ENCODE measurements at places on chromosomes 3 and 15.
A peak's percentile ranks its signal among the peaks of the same experiment; 100 is the strongest.

- DNase-seq: no peak
Measured at GRCh38 chr3:57031631-57032541, 28.6 kb upstream of the SPATA12 start.

GRCh38 chr3:377158-377561 is 180.6 kb downstream of the CHL1 start:
- DNase-seq: peak; percentile 10

- DNase-seq: no peak
Measured at GRCh38 chr15:98795980-98796379, 147.6 kb downstream of the IGF1R start.

- no peak for DNase-seq
Measured at GRCh38 chr3:112512320-112512719, 13.0 kb upstream of the BTLA start.

GRCh38 chr15:82571722-82572222 is 31.5 kb upstream of the RPS17 start:
- DNase-seq: peak; percentile 86

DNA sequence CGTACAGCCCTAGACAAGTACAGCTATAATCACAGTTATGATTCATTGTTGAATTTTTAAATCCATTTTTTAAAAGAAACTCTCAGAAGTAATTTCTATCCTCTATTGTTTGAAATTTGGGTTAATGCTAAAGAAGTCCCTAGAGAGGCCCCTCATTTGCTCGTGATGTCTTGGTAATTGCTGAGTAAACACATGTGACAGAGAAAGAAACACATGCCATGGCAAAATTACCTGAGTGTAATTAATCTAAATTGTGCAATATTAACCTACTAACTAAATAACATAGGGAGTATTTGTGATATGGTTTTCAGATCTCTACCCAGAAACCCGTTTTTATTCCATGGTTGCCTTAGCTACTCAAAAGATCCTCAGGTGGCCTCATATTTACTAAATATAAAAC is 10.8 kb downstream of the NEK10 start:
- DNase-seq: no peak

GRCh38 chr3:34263101-34263621 is 464.7 kb downstream of the PDCD6IP start:
- DNase-seq: peak; percentile 23

GRCh38 chr15:93973287-93973686 is 258.1 kb upstream of the MCTP2 start:
- DNase-seq: no peak

- DNase-seq: peak; percentile 1
Measured at GRCh38 chr15:53323191-53323590, 436.3 kb downstream of the WDR72 start.

- peak; percentile 49 for DNase-seq
Measured at GRCh38 chr3:189572249-189572648, 58.9 kb upstream of the TP63 start.

DNA sequence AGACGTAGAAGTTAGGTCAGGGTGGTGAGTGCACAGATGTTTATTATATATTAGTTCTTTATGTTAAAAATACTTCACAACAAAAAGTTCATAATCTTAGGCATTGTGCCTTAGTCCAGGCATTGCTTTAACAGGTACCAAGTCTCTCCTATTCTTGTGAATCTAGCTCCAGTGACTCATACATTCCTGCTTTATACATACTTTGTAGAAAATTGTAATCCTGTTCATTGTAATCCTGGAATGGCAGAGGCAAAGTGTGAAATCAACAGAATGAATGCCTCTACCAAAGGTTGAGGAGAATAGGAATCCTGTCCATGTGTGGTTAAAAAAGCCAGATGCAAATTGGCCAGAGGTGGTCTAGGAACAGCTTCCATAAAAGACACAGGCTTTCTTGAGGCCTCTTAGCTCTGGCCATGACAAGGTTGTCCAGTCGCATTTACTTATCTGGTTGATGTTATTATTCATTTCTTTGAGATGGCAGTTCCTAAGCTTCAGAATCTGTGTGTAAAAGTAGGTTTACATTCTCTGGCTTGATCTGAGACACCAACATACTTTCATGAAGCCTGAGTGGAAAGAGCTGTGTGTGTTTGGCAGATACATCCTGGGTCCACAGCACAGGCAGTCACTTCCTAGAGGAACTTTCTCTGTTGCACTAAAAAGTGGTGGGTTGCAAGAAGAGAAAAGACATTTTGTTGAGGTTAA is 109.0 kb downstream of the CDIN1 start:
- DNase-seq: peak; percentile 53

DNA sequence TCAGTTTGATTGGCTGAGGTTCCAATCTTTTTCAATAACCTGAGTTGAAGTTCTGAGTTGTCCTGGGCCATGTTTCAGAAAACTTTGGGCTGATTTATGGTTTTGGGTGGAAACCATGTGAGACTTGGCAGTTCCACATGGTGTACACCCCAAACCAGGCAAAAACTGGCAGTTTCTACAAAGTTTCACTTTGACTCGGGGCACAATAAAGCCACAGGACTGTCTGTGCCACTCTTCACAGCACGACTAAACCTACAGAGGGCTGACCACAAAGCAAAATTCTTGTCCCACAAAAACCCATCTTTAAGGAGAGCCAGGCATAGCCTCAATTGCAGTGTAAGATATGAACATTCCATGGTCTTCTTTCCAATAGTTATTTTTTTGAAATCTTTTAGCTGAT is 155.0 kb downstream of the DUT start:
- no peak for DNase-seq

GRCh38 chr15:73442421-73442820 is 543 bp upstream of the REC114 start:
- DNase-seq: no peak

GRCh38 chr15:51375966-51376640 is 34.6 kb downstream of the GLDN start:
- peak; percentile 47 for DNase-seq

DNA sequence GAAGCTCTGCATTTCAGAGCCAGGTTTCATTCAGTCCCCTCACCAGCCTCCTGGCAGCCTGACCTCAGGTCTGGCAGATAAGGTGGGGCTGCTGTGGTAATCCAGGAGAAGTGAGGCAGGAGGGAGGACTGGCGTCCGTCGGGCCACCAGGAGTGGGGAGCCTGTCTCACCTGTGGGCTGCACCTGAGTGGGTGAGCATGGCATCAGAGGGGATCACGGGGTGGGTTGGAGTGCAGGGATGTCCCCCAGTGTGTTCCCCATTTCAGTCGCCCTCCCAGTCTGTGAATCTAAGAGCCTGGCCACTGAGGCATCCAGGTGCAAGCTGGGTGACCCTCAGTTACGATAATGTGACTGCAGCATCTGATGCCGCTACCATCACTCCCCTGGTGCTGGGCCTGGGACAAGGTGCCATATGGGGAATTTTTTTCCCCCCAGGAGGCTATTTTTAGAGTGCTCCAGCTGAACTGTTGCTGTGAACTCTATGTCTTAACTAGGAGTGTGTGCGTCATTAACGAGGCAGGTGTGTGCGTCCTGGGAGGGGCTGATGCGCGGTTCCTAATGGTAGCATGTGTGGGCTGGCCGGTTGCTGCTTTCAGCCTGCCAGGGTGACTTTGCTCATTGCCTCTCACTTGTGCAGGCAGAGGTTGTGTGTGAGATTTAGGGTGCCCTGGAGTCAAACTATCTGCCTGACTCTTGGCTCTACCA is 165.2 kb downstream of the SLCO3A1 start:
- DNase-seq: no peak

DNA sequence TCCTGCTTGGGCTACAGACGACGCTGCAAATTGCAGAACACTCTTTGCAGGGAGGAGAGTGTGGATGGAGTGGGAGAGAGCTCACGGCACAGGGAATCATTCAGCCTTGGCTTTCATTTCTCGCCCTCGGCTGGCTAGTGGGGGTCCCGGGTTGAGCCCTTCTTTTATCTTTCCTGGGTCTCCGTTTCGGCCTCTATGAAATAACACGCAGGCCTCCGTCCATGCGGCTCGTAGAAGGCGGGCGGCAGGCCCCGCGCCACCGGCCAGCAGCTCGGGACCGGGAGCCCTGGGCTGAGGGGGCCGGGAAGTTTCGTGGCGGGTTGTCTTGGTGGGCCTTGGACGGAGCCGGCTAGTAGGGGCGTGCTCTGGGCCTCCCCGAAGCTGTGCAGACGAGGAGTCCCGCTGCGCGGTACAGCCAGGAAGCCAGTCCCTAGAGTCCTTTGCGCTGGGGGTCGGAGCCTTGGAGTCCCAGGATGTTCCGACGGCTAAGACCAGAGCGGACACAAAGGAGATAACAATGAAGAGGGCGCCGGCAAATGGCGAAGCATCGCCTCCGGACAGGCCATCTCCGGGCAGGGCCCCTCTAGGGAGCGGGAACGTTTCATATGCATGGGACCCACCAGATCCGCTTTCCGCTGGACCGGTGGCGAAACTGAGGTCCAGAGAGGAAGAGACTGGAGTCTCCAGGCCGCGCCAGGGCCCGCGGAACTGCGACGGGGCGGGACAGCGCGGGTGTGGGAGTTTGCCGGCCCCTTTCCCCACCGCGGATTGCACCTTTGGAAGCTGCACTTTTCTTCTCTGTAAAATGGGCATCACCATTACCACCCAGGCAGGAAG is 4.3 kb downstream of the RNU6-1 start:
- DNase-seq: no peak

DNA sequence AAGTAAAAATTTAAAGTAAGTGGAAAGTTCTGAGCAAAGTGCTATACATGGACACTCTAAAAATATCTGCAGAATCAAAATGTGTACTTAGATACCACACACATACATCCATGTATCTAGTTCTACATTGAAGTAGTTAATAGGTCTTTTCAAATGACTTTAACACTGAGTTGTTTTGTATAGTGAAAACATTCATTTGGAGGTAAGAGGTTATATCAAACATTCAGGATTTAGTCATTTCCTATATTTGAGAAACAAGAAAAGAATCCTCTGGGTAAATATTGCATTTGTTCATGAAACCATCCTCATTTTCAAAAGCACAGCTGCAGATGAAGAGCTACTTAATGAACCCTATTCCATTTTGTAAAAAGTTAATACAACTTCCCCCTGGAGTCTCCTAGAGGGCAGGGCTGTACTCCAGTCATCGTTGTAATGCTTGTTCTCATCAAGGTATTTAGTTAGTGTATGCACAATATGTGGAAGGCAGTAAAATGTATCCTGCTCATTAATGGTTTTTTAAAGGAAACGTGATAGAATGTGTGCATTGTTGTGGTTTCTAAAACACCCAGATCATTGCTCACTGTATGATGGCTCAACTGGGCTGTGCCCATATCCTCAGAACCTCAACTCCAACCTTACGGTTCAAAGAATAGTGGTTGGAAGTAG is 26.2 kb downstream of the ARPP21 start:
- DNase-seq: peak; percentile 37

GRCh38 chr3:59839810-59840515 is 790.1 kb upstream of the CFAP20DC start:
- DNase-seq: no peak

DNA sequence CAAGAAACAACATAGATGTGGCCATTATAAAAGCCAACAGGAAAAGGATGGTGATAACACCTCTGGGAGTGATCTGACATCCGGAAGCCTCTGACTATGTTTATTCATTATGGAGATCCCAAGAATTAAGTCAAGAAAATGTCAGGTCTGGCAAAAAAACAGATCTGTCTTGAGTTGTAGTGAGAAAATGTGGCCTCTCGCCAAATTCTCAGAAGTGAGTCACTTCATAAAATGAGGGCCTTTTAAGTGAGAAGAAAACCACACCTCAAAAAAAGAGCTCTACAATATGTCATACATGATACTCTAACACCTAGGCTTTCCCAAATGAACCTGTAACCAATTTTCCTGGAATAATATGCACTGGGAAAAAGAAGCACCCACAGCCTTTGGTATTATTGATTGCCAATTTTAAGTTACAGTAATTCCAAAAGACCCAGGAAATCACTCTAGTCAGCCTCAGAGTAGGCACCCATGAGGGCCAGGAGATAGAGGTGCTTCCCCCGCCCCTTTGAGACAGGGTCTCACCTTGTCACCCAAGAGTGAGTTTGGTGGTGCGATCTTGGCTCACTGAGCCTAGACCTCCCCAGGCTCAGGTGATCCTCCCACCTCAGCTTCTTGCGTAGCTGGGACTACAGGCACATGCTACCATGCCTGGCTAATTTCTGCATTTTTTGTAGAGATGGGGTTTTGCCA is 38.0 kb downstream of the CCR3 start:
- peak; percentile 34 for DNase-seq

- DNase-seq: peak; percentile 61
Measured at GRCh38 chr15:60949039-60949977, 279.8 kb downstream of the RORA start.
